ENCODE measurements at places on chromosomes 2 and 18.

GRCh38 chr2:27493948-27494283 lies 1.1 kb downstream of the FNDC4 start:
- DNase-seq, result no peak

DNA sequence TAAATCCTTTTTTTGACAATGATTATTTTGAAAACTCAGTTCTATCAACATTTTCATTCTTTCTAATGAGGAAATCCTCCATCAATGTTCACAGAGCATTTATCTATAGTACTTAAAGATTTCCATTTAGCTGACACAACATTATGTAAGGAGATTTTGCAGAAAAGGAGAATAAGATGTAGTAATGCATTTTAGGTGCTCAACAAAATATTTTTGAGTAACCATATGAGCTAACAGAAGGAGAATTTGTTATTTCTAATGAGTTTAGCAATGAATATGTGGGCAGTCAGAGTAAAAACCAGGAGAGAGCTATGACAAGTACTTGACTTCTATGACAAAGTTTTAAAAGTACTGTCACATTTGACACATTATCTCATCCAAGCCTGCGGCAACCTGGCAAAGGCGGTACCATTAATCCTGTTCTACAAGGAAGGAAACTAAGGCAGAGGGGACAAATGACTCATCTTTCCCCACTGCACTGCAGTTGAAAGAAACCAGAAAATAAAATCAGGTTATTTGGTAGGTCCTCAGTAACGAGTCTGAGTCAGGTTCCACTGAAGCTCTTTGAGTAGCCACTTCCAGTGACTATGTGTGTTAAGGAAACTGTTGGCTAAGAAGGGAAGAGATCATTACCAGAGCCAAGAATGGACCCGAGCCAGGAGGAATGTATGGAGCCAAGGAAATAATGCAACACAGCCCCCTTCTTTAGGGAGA lies 134.1 kb upstream of the ITGB6 start:
- no peak for DNase-seq

GRCh38 chr18:31064130-31064529 lies 21.6 kb upstream of the DSC3 start:
- DNase-seq, result no peak

DNA sequence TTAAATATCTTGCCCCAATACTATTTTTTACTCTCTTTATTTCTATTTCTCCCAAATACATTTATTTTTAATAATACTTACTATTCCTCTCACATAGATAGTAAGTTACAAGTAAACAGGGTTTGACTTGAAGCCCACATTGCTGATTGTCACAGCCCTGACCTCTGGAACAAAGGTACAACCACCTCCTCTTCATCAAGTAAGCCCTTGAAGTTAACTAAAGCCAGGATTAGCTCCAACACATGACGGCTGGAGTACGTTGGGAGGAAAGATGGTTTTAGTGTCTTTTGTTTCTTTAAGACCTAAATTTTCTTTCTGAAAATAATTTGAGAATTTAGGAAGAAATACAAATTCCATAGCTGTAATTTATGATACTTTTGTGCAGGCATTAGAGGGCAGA lies 949 bp downstream of the MYOM1 start:
- no peak for DNase-seq

GRCh38 chr2:118495290-118495689 lies 352.2 kb downstream of the EN1 start:
- DNase-seq, result no peak

DNA sequence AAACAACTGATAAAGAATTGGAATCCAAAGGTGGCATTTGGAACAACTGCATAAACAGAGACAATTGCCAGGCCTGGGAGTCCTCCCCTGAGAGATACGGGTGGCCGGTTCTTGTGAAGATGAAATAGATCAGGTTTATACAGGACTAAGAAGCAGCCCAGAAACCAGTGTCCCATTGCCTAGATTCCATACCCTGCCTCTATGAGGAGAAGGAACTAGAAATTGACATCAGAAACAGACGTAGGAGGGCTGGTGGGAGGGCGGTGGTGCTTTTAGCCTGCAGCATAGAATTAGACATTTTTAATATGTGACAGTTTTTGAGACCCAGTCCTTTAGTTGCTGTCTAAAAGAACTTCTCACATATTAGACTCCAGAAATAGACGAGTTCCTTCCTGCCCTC lies 11.8 kb upstream of the SH3BP4 start:
- no peak for DNase-seq

- DNase-seq, result no peak
Observed at GRCh38 chr2:159201360-159202063, 85.0 kb downstream of the WDSUB1 start.

DNA sequence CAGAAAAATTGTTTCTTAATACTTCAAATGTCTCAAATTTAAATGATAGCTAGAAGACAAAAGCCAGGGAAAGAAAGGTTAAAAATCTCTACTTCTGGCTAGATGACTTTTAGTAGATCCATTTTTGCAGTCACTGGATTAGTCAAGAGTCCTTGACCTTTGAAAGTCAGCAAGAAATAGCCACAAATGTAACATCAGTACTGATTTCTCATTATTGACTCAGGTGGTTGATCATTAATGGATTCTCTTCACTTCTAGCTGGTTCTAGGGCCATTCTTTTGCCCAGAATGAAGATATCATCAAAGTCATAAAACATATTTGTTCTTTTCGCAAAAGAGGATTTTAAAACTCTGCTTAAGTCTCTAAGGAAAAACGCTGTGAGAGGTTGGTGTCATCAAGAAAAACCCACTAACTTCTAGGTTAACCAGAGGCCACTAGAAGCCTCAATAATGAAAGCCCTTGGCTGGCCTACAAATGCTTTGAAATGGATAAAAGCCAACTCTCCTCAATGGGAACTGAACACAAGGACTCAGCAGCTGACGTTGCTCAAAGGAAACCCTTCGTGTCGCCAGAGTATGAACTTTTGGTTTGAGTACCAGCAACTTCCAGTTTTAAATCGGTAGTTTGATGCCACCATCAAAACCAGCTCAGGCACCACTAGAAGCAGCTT lies 66.3 kb downstream of the IRS1 start:
- DNase-seq, result no peak

- no peak for DNase-seq
Observed at GRCh38 chr2:219675221-219675620, 47.8 kb downstream of the SLC4A3 start.

DNA sequence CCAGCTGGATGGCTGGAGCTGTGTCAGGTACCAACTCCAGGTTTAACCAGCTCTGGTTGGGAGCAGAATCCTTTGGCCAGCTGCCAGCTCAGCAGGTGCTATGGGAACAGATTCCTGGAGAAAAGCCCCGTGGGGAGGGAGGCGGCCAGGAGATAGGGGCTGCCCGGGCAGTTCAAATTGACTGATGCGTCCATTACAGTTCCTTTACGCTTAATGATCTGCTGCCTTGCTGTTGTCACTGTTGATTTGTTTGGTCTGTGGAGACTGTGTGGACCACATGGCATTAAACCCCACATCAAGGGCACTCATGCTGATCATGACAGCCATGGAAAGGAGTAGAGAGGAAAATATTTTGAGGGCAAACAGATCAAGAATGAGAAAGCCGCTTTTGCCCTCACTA lies 200.0 kb downstream of the TSN start:
- no peak for DNase-seq

DNA sequence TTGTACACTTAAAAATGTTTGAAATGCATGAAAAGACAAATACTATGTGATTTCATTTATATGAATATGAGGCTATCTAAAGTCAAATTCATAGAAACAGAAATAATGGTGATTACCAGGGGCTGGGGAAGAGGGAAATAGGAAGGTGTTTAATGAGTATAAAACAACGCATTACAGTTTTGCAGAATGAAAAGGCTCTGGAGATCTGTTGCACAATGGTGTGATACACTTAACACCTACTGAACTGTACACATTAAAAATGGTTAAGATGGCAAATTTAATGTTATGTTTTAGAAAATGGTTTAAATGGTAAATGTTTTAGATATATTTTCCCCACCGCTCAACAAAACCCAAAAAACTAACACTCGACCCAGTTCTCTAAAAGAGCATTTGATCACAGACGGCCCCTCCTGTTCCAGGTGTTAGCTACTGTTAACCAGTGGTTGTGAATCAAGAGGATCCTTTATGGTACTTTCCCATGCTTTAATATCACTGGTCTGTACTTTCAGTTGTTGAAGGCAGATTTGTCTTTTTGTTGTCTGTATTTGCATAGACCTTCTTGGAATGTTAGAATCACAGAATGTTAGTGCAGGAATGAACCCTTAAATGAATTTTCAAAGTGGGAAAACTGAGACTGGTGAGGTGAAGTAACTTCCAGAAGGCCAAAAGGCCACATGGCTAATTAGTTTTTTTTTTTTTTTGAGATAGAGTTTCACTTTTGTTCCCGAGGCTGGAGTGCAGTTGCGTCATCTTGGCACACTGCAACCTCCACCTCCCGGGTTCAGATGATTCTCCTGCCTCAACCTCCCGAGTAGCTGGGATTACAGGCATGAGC lies 10.2 kb downstream of the RAB10 start:
- DNase-seq, result no peak

DNA sequence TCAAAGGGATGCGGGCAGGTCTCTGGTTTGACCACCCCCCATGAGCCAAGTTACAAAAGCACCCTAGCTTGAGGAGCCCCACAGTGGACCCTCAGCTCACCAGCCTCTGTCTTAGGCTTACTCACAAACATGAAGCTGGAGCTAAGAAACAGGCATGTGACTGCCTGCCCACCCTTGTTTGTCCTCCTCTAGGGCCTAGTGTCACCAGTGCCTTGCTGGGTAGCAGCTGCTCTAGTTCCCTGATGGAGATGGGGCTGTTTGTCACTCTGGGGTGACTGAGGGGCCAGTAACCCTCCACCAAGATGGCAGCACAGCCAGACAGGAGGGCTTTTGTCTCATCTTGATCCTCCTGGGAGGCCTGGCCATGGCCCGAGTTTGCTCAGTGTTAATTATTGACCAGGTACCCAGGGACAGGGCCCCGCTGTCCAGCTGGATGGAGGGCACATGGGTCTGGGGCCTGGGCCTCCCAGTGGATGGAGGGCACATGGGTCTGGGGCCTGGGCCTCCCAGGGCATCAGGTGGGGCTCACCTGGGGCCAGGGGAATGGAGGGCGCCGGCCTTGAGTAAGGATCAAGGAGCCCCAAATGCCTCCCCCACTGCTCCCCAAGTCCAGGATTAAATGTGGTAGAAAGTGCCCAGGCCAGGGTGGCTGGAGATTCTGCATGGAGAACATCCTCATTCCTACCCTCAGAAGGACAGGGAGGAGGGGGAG lies 185.9 kb upstream of the HAAO start:
- no peak for DNase-seq

DNA sequence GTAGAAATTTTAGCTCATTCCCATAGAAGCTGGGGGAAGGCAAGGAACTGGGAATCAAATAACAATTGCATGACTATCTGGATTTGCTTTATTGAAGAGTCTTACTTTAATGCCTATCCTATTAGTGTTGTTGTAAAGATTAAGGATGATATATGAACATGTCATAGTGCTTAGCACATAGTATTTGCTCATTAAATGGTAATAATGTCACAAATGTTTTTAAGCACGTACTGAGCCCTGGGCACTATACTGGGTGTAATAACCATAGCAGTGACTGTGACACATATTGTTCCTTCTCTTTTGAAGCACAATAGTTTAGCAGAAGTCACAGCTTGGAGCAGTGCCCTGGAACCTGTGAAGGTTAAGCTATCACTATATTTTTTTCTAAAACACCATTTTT lies 47.2 kb upstream of the DTNB start:
- no peak for DNase-seq

- no peak for DNase-seq
Observed at GRCh38 chr18:32478807-32479206, 8.1 kb upstream of the GAREM1 start.

GRCh38 chr2:78999406-78999805 lies 26.1 kb upstream of the REG3G start:
- DNase-seq, result no peak
